ENCODE measurements at places on chromosomes 11 and 22. TPM values are rescaled to one million over a fixed set of nuclear protein-coding genes. Genes with fewer than 3 reads are reported as not detected.

The RBMXL2 gene
- not detected for total RNA-seq

The LMNTD2 gene
- 2.4 TPM for total RNA-seq

The IGSF9B gene
- total RNA-seq, result 15.2 TPM

The CALCB gene
- total RNA-seq, result 0.35 TPM

The KIRREL3 gene
- total RNA-seq, result not detected

The CST6 gene
- total RNA-seq, result not detected

The SERHL2 gene
- total RNA-seq, result 1.3 TPM

Measured in CD8-positive, alpha-beta memory T cell (primary cell).